ENCODE measurements at places on chromosomes 13 and 19.

- DNase-seq, result no peak
These were observed 732 bp upstream of the C2CD4C start for GRCh38 chr19:409516-410242.

DNA sequence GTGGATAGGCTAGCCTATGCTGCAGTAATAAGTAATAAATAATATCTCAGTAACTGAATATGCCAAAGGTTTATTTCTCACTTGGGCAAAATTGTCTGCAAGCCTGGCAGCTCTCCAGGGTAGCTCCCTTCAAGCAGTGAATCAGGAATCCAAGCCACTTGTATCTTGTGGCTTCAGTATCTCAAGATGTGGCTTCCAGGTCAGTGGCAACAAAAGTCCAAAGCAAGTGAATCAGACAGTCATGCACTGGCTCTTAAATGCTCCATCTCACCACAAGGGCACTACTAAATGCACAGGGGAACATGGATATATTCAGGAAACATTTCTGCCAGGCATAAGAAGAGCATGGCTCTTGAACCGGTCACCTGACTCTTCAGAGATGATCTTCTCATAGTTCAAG, 126.3 kb downstream of the KCTD12 start:
- DNase-seq, result no peak

DNA sequence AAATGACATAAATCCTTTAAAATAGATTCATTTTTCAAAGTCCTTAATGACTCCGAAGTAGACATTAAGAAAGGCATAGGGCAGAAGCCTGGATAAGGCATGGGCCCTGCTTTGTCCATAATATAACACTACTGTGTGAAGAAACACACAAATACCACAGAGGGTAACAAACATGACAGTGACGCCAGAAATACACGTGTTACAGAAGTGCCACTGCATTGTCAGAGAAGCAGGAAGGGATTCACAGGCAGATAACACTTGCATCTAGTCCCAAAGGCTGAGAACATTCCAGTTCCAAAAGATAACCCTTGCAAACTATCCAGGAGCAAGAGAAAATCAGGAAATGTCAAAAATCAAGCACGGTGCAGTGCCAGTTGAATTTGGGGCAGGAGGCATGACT, 633.2 kb downstream of the LIG4 start:
- no peak for DNase-seq

DNA sequence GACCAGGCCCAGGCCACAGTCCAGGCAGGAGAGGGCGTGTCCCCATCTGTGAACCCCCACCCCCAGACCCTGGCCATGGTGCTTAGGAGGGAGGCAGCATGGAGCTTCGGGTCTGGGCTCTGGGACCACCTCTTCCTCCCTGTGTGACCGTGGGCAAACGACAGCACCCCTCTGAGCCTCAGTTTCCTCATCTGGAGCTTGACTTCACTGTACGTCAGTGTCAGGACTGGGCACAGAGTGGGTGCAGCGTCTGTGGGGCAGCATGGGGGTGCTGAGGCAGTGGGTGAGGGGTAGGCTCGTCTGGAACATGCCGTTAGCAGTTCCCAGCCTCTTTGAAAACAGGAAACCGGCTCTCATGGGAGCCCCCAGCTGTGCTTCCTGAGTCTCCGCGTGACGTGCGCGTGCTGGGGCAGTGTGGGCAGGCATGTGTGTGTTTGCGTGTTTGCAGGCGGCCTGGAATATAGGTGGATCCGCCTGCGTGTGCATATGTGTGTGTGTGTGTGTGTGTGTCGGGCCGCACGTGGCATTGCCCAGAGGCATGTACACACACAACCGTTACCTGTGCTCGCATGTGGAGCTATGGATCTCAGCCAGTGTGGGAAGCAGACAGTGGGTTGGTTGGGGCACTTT, 15.8 kb downstream of the ARRDC2 start:
- DNase-seq, result no peak

DNA sequence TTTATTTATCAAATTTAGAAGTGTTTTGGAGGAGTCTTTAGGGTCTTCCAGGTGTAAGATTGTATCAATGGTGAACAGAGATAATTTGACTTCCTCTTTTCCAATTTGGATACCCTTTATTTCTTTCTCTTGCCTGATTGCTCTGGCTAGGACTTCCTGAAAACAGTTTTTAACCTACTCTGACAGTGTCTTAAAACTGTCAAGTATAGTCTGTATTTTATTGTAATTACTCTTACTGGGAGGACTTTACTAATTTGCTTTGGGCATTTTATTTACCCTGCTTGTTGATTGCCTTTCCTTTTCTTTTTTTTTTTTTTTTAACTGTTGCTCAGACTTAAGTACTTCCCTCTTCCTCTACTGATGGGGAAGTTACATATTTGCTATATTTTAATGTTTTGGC, 81.3 kb downstream of the URI1 start:
- DNase-seq, result no peak

GRCh38 chr13:76892488-76892887, 6.3 kb upstream of the KCTD12 start:
- no peak for DNase-seq

DNA sequence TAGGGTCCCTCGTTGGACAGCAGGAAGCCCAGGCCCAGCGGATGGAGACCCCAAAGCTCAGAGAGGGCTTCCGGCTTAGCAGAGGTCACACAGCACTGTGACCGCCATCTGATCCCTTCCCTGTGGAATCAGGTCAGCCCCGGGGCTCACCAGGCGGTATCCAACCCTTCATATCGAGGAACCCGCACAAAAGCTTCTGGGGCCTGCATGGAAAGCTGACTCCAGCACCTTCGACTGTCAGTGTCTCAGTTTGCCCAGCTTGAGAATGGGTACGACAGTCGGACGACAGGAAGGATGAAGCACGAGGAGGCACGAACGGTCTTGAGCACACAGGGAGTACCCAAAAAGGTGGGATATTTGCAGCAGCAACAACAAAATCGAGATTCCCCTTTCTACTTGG, 2.6 kb downstream of the TLE5 start:
- no peak for DNase-seq

DNA sequence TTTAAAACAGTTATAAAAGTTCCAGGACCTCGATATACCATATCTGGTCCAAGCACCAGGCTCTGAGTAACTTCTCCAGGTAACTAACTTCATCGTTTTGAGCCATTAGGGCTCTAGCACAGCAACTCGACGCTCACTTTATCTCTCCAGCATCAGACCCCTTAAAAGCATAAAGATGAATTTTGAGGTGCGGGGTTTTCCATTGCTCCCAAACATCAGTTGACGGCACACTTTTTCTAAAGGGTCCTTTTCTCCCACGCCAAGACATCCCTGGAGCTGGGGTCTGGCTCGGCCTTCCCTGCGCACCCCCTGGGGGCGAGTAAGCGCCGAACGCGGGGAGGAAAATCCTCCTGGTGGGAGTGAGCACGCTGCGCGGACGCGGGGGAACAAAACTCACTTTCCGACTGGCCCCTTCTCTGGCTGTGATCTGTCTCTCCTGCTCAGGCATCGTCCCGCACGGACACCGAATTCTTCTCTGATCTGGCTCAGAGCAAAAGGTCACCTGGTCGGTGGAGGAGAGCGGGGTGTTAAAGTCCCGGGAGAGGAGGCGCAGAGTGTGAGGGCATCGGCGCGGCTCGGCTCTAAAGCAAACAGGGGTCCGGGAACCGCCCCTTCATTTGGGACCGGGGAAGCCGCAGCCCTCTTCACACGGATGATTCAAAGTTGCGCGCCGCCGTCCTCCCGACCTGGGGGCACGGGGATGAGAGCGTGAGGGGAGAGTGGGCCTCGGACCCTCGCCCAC, at the start of gene ATP7B:
ATP7B (minus strand) TSS at position 561 of the 742 bp plus-strand sequence; CDS start at position 448, 113 bp downstream.
- no peak for DNase-seq

GRCh38 chr13:65133094-65133493, 2097.0 kb downstream of the PCDH9 start:
- no peak for DNase-seq

DNA sequence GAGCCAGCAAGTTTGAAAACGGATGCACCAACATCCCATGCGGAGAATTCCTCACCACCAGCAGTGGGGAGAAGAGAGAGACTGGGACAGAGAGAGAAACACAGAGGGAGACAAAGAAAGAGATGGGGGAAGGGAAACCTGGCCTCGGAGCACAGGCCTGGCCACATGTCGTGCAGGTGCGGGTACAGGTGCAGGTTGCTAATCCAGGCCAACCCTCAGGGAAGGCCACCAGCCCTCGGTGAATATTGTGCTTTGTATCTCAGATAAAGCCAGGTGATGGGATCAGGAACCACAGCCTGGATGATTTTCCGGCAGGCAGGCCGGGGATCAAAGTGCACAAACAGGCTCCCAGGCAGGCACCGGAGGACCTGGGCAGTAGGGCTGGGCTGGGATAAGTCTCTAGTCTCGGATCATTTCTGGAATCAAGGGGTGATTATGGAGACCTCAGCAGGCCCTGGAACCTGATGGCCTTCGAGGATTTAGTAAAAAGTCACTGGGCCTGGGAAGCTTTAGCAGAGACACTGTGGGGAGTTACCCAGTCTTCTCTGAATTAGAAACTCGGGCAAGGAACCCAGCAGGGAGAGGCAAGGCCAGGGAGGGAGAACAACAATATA, 3.7 kb downstream of the GAS6 start:
- no peak for DNase-seq

DNA sequence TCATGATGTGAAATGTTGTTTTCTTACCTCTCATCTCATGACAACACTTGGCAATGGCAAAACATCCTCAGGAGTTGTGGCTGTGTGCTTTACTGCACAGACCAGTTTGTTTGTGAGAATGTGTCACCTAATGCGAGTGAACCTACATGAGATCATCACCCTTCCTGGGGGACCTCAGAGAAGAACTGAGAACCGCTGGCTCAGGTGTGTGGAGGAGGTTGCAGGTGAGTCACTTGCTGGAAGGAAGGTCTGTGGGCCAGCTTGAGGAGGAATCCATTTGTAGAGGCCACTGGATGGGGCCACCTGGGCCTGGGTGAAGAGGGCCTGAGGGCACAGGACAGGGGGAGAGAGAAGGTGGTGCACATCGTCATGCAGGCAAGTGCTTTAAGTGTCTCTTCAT, 3.0 kb upstream of the CEACAM1 start:
- DNase-seq, result no peak

DNA sequence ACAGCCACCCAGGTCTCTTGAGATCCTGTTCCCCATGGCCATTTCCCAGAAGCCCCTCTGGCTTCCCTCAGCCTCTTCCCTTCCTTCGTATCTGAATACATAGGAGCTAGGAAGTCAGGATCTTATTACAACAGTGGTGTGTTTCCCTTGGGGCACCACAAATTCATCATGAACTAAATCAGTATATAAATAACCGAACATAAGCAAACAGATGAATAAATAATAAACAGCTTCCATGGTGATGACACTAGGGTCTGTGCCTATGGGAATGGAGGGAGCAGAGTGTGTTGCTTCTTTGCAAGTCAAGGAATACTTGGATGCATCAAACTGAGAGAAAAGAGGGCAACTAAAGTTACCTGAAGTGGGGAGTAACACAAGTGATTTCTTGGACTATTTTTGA, 527.6 kb downstream of the LMO7 start:
- DNase-seq, result no peak

GRCh38 chr13:44726778-44727177, 150.6 kb upstream of the TSC22D1 start:
- DNase-seq, result no peak
